ENCODE measurements at places on chromosomes 6 and 20. TPM values are rescaled to one million over a fixed set of nuclear protein-coding genes. Genes with fewer than 3 reads are reported as not detected.

ZNF512B gene
- total RNA-seq, result 5.0 TPM

ACOT13 gene
- total RNA-seq, result 7.3 TPM

WFDC12 gene
- total RNA-seq, result not detected

MOCS3 gene
- total RNA-seq, result 13.7 TPM

ZNF343 gene
- total RNA-seq, result 8.5 TPM

BACH2 gene
- total RNA-seq, result 0.52 TPM

CALHM6 gene
- 3.1 TPM for total RNA-seq

UBE2C gene
- 0.75 TPM for total RNA-seq

C6orf58 gene
- 1.0 TPM for total RNA-seq

BTNL2 gene
- total RNA-seq, result not detected

BANF2 gene
- total RNA-seq, result not detected

PRL gene
- not detected for total RNA-seq

CDSN gene
- under 0.01 TPM for total RNA-seq

BHLHE23 gene
- not detected for total RNA-seq

LKAAEAR1 gene
- total RNA-seq, result not detected

MMP24 gene
- 46.4 TPM for total RNA-seq

Data from renal cortical epithelial cell (primary cell).